ENCODE measurements at places on chromosomes 5 and 9. TPM values are rescaled to one million over a fixed set of nuclear protein-coding genes. Genes with fewer than 3 reads are reported as not detected.
A peak's percentile ranks its signal among the peaks of the same experiment; 100 is the strongest.

GRCh38 chr5:157566902-157567489 lies 8.6 kb downstream of the ADAM19 start:
- H3K4me3 ChIP-seq = no peak overlapping the region
- no peak overlapping the region for H3K27ac ChIP-seq
- H3K27me3 ChIP-seq = no peaks in the 10 kb centered on the region
- peaks cover 23% of the 10 kb centered on the region for H3K4me1 ChIP-seq

- no peak overlapping the region for H3K27ac ChIP-seq
- no peak overlapping the region for H3K4me3 ChIP-seq
- no peak for DNase-seq
These were observed 218.6 kb downstream of the SREK1 start for GRCh38 chr5:66362687-66363086.

HMGCR gene
- 40.0 TPM for total RNA-seq

DNA sequence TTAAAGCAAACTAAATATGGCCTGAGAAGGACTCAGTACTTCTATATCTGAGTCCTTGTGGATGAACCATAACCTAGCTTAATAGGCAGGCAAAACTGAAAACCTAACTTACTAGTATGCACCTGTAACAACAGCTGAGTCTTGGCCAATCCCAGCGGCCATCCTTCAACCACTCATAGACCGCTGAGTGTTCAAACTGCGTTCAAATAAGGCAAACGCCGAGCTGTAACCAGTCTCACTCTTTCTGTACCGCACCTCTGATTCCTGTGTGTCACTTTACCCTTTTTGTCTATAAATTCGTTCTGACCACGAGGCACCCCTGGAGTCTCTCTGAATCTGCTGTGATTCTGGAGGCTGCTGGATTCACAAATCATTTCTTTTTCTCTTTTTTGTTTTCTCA lies 170.5 kb downstream of the COL23A1 start:
- no peak overlapping the region for H3K4me3 ChIP-seq
- H3K4me1 ChIP-seq = no peaks in the 10 kb centered on the region
- H3K27ac ChIP-seq = no peak overlapping the region
- no peaks in the 10 kb centered on the region for H3K36me3 ChIP-seq

DNA sequence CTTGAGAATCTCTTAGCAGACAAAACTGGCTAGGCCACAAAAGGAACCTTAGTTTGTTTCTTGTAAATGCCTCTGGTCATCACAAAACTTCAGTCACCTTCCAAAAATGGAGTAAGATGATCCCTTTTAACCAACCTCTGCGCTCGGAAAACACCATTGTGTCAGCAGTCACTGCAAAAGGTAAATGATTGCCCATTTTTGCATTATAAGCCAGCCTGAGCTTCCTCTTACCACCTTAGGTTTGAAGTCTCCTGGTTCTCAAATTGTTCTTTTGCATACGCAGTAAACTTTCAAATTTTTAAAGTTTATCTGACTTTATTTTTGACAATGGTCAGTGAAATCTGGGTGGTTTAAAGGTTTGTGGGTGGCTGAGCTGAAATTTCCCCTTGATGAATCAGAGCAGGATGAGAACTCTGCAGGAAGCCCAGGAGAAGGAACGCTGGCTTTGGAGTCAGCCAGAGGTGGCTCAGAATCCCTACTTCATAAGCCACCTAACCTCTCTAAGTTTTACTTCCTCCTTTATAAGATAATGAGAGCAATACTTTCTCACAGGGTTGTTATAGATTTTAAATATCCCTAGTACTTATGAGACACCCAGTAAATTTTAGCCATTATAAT lies 131.4 kb downstream of the MED10 start:
- H3K4me3 ChIP-seq = no peak overlapping the region
- H3K36me3 ChIP-seq = no peaks in the 10 kb centered on the region
- no peak for DNase-seq
- no peaks in the 10 kb centered on the region for H3K27me3 ChIP-seq

GRCh38 chr5:142537938-142538337 lies 148.0 kb downstream of the FGF1 start:
- no peaks in the 10 kb centered on the region for H3K36me3 ChIP-seq
- peaks cover 2% of the 10 kb centered on the region for H3K27me3 ChIP-seq

GRCh38 chr5:78611126-78611605 lies 37.4 kb downstream of the LHFPL2 start:
- no peak overlapping the region for H3K4me3 ChIP-seq
- no peak overlapping the region for H3K27ac ChIP-seq
- H3K36me3 ChIP-seq = no peaks in the 10 kb centered on the region
- DNase-seq = no peak
- H3K4me1 ChIP-seq = no peaks in the 10 kb centered on the region

- DNase-seq = no peak
- no peaks in the 10 kb centered on the region for H3K36me3 ChIP-seq
These were observed 25.2 kb downstream of the KDM4C start for GRCh38 chr9:6782981-6783380.

GRCh38 chr9:134399435-134400056 lies 73.3 kb downstream of the RXRA start:
- H3K4me1 ChIP-seq = peaks cover 53% of the 10 kb centered on the region
- H3K4me3 ChIP-seq = no peak overlapping the region
- H3K27me3 ChIP-seq = no peaks in the 10 kb centered on the region
- no peak overlapping the region for H3K27ac ChIP-seq
- DNase-seq = peak; percentile 35

- no peak overlapping the region for H3K27ac ChIP-seq
- H3K4me3 ChIP-seq = no peak overlapping the region
- H3K36me3 ChIP-seq = no peaks in the 10 kb centered on the region
- no peak for DNase-seq
- H3K27me3 ChIP-seq = no peaks in the 10 kb centered on the region
These were observed 198.7 kb upstream of the C9orf72 start for GRCh38 chr9:27771803-27772545.

STPG3 gene
- not detected for total RNA-seq

DNA sequence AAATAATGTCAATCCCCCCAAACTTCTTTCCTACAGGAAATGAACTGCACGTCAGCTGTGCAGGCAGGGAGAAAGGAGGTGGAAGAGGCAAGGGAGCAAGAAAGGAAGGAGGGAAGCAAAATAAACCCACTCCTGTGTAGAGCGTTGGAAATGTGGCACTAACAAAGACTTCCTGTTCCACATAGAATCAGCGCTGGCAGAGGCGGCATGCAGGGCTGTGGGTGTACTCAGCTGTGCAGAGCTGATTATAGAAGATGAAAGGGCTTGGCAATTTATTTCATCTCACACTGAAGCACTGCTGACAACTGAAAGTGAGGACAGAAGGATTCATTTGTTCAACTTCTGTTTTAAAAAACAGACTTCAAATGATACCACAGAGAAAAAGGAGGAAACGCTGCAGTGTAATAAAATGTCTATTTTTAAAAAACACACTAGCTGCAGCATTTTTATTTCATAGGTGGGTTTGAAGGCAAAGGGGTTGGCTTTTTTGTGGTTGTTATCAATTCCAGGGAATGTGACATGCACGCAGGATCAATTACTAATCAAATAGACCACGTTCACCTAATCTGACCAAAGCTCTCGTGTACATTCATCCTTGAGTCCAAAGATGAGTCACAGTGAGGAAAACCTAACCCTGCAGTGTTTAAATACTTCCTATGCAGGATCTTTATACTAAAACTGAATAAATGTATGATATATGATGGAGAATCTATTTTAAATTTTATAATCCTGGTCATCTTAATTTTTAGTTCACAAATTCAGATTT lies 583.5 kb downstream of the ZNF608 start:
- H3K36me3 ChIP-seq = no peaks in the 10 kb centered on the region
- no peak overlapping the region for H3K4me3 ChIP-seq
- no peaks in the 10 kb centered on the region for H3K4me1 ChIP-seq
- H3K27ac ChIP-seq = no peak overlapping the region

GRCh38 chr5:127967983-127968592 lies 115.5 kb upstream of the SLC12A2 start:
- H3K27ac ChIP-seq = no peak overlapping the region
- H3K4me1 ChIP-seq = no peaks in the 10 kb centered on the region
- DNase-seq = no peak
- H3K27me3 ChIP-seq = no peaks in the 10 kb centered on the region
- peaks cover 5% of the 10 kb centered on the region for H3K36me3 ChIP-seq
- no peak overlapping the region for H3K4me3 ChIP-seq

- H3K27ac ChIP-seq = no peak overlapping the region
- H3K27me3 ChIP-seq = peaks cover 16% of the 10 kb centered on the region
- H3K4me3 ChIP-seq = no peak overlapping the region
- DNase-seq = peak; percentile 42
These were observed 133.4 kb downstream of the SLC1A3 start for GRCh38 chr5:36739751-36740221.

GRCh38 chr5:165003283-165003682 lies 1497.9 kb downstream of the MAT2B start:
- H3K27ac ChIP-seq = no peak overlapping the region
- H3K4me3 ChIP-seq = no peak overlapping the region
- H3K4me1 ChIP-seq = no peaks in the 10 kb centered on the region
- no peaks in the 10 kb centered on the region for H3K27me3 ChIP-seq
- no peaks in the 10 kb centered on the region for H3K36me3 ChIP-seq
- DNase-seq = no peak

DNA sequence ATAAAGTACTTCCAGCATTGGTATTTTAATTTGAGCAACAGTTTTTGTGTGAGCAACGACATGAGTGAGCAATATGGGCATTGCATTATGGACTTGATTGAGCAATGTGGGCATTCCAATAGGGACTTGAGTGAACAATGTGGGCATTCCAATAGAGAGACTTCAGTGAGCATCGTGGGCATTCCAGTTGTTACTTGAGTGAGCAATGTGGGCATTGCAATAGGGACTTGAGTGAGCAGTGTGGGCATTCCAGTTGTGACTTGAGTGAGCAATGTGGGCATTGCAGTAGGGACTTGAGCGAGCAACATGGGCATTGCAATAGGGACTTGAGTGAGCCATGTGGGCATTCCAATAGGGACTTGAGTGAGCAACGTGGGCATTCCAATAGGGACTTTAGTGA lies 52.2 kb downstream of the ZCCHC7 start:
- no peak overlapping the region for H3K27ac ChIP-seq
- peaks cover 9% of the 10 kb centered on the region for H3K36me3 ChIP-seq
- H3K4me1 ChIP-seq = no peaks in the 10 kb centered on the region
- no peaks in the 10 kb centered on the region for H3K27me3 ChIP-seq
- DNase-seq = no peak

DNA sequence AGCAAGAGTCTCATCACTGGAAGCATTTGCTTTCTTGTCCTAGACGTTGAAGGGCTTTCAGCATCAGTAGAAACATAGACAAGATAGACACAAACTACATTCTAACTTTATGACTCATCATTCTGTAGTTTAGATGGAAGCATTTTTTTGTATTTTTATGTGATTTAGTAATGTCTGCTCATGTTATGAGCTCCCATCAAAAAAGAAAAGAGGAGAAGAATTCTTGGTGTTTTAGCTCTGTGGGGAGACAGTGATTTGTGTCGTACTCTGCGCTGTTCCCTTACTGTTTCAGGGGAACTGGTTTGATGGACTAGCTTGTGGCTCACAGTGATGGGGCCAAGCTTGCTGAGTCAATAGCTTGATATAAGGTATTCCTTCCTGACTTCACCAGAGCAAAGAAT lies 159.2 kb upstream of the WWC1 start:
- no peaks in the 10 kb centered on the region for H3K36me3 ChIP-seq
- no peak overlapping the region for H3K4me3 ChIP-seq
- peaks cover 1% of the 10 kb centered on the region for H3K27me3 ChIP-seq

GRCh38 chr9:116942593-116943061 lies 255.5 kb downstream of the TRIM32 start:
- DNase-seq = no peak
- H3K27ac ChIP-seq = no peak overlapping the region
- no peak overlapping the region for H3K4me3 ChIP-seq
- no peaks in the 10 kb centered on the region for H3K36me3 ChIP-seq

SECISBP2 gene
- total RNA-seq = 129 TPM

GRCh38 chr5:151924564-151925301 lies at the start of gene GLRA1:
Gene GLRA1, minus strand, starts transcription at chr5:151924851. Its CDS starts 302 bp downstream, at chr5:151924549.
- peak; percentile 59 for DNase-seq
- peaks cover 3% of the 10 kb centered on the region for H3K27me3 ChIP-seq
- H3K27ac ChIP-seq = no peak within 1 kb of the TSS
- H3K4me1 ChIP-seq = no peaks in the 10 kb centered on the region
- H3K36me3 ChIP-seq = no peaks in the 10 kb centered on the region
- no peak within 1 kb of the TSS for H3K4me3 ChIP-seq

DNA sequence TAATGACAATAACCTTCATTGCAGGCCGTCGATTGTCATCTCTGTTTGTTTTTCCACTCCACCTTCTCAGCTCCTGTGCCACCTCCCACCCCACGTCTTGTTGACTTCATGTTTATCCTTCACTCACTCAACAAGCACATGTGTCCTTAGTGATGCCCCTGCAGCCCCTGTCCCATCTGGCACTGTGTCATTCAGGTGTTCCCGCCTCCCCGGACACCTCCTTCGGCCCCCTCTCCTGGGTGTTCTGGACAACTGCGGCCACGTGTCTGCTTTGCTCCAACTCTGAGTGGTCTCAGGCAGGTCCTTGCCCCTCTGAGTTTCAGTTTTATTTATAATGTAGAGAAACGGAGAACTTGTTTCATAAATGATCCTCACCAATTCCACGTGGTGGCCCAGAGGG lies 91.0 kb upstream of the COL5A1 start:
- DNase-seq = no peak
- no peaks in the 10 kb centered on the region for H3K4me1 ChIP-seq
- no peak overlapping the region for H3K27ac ChIP-seq
- H3K36me3 ChIP-seq = no peaks in the 10 kb centered on the region
- H3K4me3 ChIP-seq = no peak overlapping the region

DNA sequence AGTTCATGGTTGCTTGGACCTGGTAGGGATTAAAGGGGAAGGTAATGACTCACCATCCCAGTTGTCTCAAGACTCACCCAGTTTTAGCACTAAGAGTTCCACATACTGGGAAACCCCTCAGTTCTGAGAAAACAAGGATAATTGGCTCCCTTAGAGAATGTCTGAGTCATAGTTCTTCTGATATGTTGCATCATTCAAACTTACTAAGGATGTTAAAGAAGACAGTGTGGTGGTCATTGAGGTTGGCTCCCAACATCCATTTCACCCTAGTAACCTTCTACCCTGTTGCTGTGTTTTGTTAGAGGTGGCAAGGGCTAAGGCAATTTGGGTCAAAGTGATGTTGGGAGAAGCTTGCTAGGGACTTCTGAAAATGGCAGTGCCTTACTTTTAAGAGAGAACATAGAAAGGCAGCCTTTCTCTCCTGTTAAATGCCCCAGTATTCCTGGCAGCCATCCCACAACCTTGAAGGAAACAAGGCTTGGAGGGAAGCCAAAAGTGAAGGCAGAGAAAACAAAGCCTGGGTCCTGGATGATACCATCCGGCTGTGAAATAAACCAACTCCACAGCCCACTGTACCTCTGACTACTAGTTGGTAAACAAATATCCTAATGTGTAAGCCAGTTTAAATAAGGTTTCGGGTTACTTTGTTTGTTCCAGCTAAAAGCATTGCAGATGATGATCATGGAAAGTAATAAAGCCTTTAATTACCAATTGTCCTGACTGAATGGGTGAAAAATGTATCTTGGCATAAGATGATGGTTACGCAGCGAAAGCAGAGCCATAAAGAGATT lies 80.4 kb upstream of the ADAMTSL1 start:
- H3K4me1 ChIP-seq = no peaks in the 10 kb centered on the region
- no peak for DNase-seq
- H3K4me3 ChIP-seq = no peak overlapping the region

Data from CD4-positive, CD25-positive, alpha-beta regulatory T cell (primary cell).